ENCODE measurements at places on chromosomes 12 and 14. TPM values are rescaled to one million over a fixed set of nuclear protein-coding genes. Genes with fewer than 3 reads are reported as not detected.

DNA sequence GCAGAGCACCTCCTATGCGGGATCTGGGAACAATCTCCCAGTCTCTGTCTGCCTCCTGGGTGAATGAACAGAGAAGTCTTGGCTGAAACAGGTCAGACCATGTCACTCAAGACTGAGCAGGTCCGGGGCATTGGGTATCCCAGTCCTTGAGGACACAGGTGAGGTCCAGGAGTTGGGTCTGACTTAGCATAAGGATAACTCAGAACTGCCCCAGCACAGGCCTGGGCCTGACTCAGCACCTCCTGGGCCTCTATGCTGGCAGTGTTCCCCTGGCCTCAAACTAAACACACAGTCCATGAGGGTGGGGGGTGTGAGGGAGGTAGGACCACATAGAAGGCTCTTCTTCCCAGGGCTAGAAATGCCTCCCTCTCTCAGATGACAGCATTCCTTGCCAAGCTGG is 1.5 kb upstream of the SDR9C7 start:
- DNase-seq: no peak

DNA sequence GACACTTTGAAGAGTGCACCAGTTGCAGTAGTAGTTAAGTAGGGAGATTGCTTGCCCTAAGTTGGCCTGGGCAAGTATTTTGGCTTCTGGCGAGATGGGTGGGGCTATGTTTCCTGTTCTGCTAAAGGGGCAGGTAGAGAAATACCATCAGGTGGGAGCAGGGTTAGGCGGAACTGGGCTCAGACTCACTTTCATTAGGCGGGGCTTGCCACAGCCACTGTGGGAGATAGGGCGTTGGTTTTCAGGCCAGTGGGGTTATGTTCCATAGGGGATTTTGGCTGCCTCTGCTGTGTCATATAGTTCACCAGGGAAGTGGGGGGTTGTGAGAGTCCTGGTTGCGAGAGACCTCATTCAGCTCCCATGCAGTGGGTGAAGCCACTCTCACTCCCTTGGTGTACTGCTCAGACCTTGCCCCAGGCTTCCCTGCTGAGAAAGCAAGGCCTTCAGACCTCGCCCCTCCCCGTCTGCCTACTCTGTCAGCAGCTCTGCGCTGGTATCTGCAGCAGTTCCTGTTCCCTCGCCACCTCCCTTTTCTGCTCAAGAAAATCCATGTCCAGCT is 43.3 kb downstream of the AEBP2 start:
- no peak for DNase-seq

- no peak for DNase-seq
Measured at GRCh38 chr12:22525426-22525825, 18.9 kb downstream of the C2CD5 start.

DNA sequence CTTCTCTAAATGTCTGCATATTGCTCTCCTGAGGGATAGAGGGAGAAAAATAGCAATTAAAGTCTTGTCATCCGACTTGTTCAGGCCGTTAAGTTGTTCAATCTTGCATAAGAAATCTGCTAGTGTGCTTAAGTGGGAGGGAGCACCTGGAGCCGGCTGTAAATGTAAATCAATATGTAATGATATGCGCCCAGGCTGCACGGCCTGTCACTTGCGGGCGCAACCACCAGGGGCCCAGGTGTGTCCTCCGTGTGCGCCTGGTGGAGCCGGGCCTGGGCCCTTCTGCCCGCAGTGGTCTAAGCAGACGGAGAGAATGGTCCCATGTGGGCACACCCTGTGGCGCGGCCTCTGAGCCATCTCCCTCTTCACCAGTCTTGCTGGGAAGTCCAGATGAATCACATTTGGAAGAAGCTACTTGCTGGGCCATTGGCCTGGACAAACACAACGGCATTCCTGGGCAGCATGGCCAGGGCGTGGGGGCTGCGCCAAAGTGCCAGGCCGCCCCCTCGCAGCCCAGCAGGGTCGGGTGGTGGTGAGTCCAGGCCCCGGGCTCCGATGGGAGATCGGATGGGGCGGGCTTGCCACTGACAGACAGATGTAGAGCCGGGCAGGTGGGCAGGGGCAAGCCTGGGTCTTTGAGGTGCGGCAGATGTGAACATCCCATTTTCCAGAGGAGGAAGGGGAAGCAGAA is 193.3 kb upstream of the C14orf180 start:
- DNase-seq: no peak

GRCh38 chr12:68673788-68674187 is 13.0 kb upstream of the NUP107 start:
- DNase-seq: no peak

DNA sequence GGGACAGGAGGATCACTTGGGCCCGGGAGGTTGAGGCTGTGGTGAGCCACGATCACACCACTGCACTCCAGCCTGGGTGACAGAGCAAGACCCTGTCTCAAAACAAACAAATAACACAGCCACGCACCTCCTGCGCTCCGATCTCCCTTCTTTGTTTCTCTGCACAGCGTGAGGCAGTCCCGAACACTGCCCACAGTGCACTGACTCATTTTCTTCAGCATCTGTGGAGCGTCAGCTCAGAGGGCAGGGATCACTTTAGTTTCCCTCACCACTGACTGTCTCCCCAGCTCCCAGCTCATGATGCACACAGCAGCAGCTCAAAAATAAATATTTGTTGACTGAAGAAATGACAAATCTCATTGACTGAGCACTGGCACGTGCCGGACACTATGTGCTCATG is 883 bp upstream of the MYL2 start:
- DNase-seq: no peak

- no peak for DNase-seq
Measured at GRCh38 chr12:98724384-98725155, 79.5 kb downstream of the APAF1 start.

DNA sequence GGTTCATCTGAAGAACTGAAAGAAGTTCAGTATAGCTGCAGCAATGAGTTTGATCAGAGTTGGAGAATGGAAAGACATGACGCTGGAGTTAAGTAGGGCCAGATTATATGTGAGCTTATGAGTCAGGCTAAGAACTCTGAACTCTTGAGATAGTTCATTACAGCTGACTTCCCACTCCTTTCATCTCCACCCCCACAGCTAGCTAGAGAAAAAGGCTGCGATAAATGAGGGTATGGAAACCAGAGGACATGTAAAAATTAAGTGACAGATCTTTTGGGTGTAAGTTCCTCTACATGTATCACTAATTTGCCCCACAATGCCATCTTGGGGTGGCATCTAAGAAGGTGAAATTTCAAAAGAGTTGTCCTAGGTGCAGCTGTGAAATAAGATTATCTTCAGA is 28.6 kb downstream of the PYM1 start:
- DNase-seq: no peak

GRCh38 chr12:98909746-98910145 is 264.7 kb downstream of the APAF1 start:
- no peak for DNase-seq

GRCh38 chr12:127899971-127900370 is 367.0 kb upstream of the TMEM132C start:
- no peak for DNase-seq

DNA sequence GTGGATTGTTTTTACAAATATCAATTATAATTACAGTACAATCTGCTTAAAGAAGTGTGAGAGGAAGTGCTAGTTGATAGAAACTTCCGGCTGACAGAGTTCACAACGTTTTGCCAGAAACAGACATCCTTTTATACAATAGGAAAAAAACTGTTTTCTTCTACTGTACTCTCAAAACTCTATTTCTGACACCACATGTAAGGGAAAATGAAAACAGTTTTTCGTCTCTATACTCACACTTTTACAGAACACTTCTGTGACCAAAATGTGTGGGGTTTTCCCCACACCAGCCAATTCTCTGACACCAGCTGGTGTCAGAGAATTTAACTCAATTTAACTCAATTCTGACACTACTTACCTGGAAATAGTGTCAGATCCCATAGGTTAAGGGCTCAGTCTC is 24.2 kb upstream of the HIF1A start:
- DNase-seq: no peak

DNA sequence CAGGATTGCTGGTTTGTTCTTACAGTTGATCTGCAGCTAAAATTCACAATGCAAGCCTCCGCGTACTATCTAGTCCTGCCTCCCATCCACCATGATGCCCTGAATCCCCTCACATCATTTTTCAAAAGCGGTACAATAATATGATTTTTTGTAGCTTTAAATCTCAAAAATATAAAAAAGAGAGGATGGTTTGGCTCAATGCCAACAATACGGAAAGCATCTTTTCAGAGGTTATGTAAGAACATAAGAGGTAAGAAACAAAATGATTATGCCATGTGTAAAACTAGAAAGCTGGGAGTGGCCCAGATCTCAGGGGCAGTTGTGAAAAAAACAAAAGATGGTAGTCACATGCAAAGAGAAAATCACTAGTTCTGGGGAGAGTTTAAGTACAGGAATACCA is 24.0 kb upstream of the ZDHHC17 start:
- DNase-seq: no peak

GRCh38 chr14:29521526-29522137 is 406.0 kb downstream of the PRKD1 start:
- no peak for DNase-seq

DNA sequence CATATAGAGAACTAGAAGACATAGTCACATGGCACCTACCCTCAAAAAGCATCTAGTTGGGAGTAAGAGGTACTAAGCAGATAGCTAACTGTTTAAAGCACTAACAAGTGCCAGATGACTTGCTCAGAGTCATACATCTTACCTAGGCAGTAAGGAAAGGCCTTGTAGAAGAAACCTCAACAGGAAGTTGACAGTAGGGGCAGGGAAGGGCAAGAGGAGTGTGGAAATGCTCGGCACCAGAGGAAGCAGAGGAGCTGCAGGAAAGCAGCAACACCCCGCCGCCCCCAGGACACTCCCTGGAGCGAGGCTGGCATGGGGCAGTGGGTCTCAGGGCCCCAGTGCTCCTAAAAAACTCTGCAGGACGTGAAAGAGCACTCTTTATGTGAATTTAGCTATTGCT is 92.9 kb downstream of the PPP2R5C start:
- no peak for DNase-seq

- no peak for DNase-seq
Measured at GRCh38 chr12:108475396-108475795, 39.7 kb upstream of the FICD start.

DNA sequence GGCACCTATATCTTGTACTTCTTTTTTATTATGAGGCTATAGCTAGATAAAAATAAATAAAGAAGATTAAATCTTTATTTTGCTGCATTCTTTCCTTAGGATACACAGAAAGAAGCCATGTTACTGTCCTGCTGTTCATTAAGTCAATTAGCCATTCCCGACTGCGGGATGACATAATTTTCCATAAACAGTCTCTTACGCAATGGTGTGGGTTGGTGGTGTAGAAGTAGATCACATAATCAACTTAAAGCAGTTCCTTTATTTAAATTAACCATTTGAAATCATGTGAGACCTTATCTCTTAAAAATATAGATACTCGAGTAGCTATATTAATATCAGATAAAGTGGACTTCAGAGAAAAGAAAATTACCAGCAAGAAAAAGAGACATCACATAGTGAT is 40.2 kb downstream of the TAOK3 start:
- no peak for DNase-seq

- DNase-seq: no peak
Measured at GRCh38 chr12:62643486-62643885, 176.9 kb downstream of the MON2 start.

- no peak for DNase-seq
Measured at GRCh38 chr14:58783792-58784511, 146.2 kb downstream of the DACT1 start.

GRCh38 chr14:55838529-55839052 is 258.6 kb downstream of the KTN1 start:
- no peak for DNase-seq

- DNase-seq: no peak
Measured at GRCh38 chr14:49206828-49207227, 379.4 kb downstream of the RPS29 start.

GRCh38 chr12:25502596-25502995 is 50.5 kb downstream of the LMNTD1 start:
- DNase-seq: no peak

DNA sequence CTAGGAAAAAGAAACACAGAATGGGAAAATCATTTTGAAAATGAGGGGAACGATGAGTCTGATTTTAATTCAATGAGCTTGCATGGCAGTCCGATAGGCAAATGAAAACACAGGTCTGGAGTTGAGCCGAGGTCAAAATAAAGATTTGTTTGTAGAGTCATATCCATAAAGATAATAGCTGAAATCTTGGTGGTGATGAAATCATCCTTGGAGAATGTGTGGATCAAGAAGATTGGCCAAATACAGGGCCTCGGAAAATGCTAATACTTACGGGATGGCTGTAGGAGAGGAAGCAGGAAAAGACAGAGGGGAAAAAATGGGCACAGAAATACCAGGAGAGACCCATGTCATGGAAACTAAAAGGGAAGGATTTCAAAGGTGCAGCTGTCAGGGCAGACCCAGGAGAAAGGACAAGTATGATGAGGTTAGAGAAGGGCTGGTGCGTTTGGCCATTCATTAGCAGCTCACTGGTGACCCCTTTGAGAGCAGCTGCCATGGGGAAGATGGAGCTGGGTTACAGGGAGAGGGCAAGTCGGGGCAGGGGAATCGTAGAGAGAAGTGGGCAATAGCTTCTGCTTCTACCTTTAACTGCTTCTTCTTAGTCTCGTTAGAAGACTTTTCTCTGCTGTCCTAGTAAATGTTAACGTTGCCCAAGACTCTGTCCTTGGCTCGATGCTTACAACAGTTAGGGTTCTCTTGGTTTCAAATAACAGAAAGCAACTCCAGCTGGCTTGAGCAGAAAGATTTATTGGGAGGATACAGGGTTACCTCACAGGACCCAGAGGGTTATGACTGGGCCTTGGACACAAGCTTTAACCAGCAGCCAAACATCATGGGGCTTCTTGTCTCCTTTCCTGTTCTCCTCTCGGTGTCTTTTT is 161.8 kb downstream of the EFCAB11 start:
- DNase-seq: no peak

The PPM1H gene
- total RNA-seq: 4.9 TPM

The PLCZ1 gene
- total RNA-seq: not detected

The PEX5 gene
- 33.1 TPM for total RNA-seq

The HOTAIR gene
- total RNA-seq: not detected

The CLECL1 gene
- total RNA-seq: not detected

The SLC2A3 gene
- 156 TPM for total RNA-seq

The CD69 gene
- total RNA-seq: 22.5 TPM

The CLEC9A gene
- not detected for total RNA-seq
